ENCODE measurements at places on chromosomes 7 and 10.

- no peak for DNase-seq
Observed at GRCh38 chr7:33916357-33917081, 11.2 kb downstream of the BMPER start.

DNA sequence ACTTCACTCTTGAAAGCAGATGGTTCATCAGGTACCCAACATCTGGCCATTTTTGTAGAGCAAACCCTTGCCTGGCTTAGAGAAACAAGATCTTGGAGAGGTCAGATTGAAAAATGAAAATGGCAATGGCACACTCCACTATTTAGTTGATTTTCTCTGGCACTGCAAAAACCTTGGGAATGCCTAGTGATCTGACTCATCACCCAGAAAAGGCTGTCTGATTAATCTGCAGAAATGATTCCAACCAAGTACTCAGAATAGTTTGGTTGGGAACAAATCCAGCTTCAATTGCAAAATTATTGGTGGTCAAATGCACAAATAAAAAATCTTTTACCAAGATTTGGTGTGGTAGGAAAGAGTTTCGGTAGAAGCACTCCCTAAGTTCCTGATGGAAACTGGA is 351.2 kb downstream of the PHTF2 start:
- DNase-seq = no peak

DNA sequence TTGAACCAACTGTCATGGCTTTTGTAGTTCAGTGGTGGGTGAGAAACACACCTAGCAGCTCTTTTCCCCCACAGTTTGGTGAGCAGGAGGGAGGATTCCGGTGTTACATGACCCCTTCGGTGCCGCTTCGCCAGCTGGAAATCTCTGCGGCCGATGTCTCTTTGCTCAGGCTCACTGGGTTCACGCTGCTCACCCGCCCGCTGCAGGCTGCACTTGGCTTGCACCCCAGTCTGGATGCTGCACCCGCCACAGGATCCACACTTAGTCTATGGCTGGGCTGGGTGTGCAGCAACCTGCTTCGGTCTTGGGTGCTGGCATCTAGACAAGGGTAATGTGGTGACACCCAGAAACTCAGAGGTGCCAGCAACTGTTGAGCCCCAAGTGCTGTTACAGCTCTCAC is 191.8 kb downstream of the PON1 start:
- DNase-seq = no peak

GRCh38 chr10:54796881-54797280 is 4.2 kb downstream of the PCDH15 start:
- DNase-seq = no peak

- DNase-seq = no peak
Observed at GRCh38 chr7:131773413-131773812, 217.0 kb upstream of the PODXL start.

Measured in ovary (tissue), 10 donors.